ENCODE measurements at places on chromosomes 12 and 14. TPM values are rescaled to one million over a fixed set of nuclear protein-coding genes. Genes with fewer than 3 reads are reported as not detected.

KRT75 gene
- total RNA-seq = 0.08 TPM

PIANP gene
- 0.84 TPM for total RNA-seq

KRT83 gene
- total RNA-seq = 5.7 TPM

CATSPERB gene
- not detected for total RNA-seq

A2ML1 gene
- total RNA-seq = not detected

TEAD4 gene
- 46.1 TPM for total RNA-seq

ADGRD1 gene
- total RNA-seq = 0.55 TPM

NPC2 gene
- total RNA-seq = 229 TPM

STXBP6 gene
- total RNA-seq = 1.9 TPM

KLRD1 gene
- total RNA-seq = not detected

RNASE7 gene
- 0.07 TPM for total RNA-seq

NKX2-1 gene
- 0.10 TPM for total RNA-seq

DPF3 gene
- 0.13 TPM for total RNA-seq

ENDOU gene
- total RNA-seq = not detected

HEBP1 gene
- total RNA-seq = 54.3 TPM

MSRB3 gene
- total RNA-seq = 22.8 TPM

GPX2 gene
- total RNA-seq = 304 TPM

TROAP gene
- total RNA-seq = 81.1 TPM

STAC3 gene
- 0.36 TPM for total RNA-seq

CCDC85C gene
- 37.3 TPM for total RNA-seq

AMDHD1 gene
- 3.0 TPM for total RNA-seq

BHLHE41 gene
- total RNA-seq = 0.69 TPM

WNT1 gene
- 0.07 TPM for total RNA-seq

PLBD2 gene
- 32.6 TPM for total RNA-seq

CCER1 gene
- not detected for total RNA-seq

DNAJC22 gene
- 22.7 TPM for total RNA-seq

GZMB gene
- not detected for total RNA-seq

RILPL1 gene
- total RNA-seq = 13.3 TPM

TCL1A gene
- not detected for total RNA-seq

BDKRB2 gene
- total RNA-seq = 1.1 TPM

KRT8 gene
- 5,083 TPM for total RNA-seq

FOXG1 gene
- total RNA-seq = 0.20 TPM

IL31 gene
- not detected for total RNA-seq

SLC6A15 gene
- 4.5 TPM for total RNA-seq

SPIC gene
- total RNA-seq = not detected

KMT2D gene
- 30.6 TPM for total RNA-seq

SDR9C7 gene
- not detected for total RNA-seq

CEBPE gene
- total RNA-seq = 0.08 TPM

All from A549 treated with Hydrocortisone at 1 μM for 4 hours (cell line).